Natural killer cell (primary cell): ENCODE measurements at places on chromosomes 2 and 18. TPM values are rescaled to one million over a fixed set of nuclear protein-coding genes. Genes with fewer than 3 reads are reported as not detected.

- DNase-seq, result no peak
Measured at GRCh38 chr2:151973901-151974199, 125.0 kb downstream of the CACNB4 start.

- DNase-seq, result no peak
Measured at GRCh38 chr18:55910296-55910695, 322.3 kb upstream of the TCF4 start.

- DNase-seq, result no peak
Measured at GRCh38 chr18:11077548-11078187, 71.7 kb downstream of the PIEZO2 start.

GRCh38 chr2:191202881-191203397, 42.3 kb upstream of the MYO1B start:
- DNase-seq, result peak; percentile 24

GRCh38 chr2:115374981-115375380, 932.5 kb downstream of the DPP10 start:
- DNase-seq, result no peak

GRCh38 chr2:44740678-44741077, 200.8 kb upstream of the SIX3 start:
- no peak for DNase-seq

DNA sequence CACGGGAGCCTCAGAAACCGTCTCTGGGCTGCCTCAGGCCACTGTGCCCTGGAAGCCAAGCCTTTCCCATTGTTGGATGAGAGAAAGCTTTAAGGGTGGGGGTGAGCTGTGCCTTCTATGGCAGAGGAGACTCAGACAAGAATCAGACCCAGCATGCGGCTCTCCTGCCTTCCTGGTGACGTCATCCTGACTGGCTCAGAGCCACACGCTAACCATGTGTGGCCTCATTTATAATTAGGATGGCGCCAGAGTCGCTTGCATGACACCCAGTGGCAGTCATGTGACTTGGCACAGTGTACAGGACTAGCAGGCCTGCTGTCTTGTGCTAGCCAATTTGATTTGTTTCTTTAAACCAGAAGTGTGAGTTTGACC, 99.1 kb downstream of the SH3BP4 start:
- DNase-seq, result no peak

Gene YPEL5
- total RNA-seq, result 569 TPM

GRCh38 chr2:71784734-71785511, 331.6 kb downstream of the DYSF start:
- no peak for DNase-seq

Gene DAPL1
- total RNA-seq, result not detected

DNA sequence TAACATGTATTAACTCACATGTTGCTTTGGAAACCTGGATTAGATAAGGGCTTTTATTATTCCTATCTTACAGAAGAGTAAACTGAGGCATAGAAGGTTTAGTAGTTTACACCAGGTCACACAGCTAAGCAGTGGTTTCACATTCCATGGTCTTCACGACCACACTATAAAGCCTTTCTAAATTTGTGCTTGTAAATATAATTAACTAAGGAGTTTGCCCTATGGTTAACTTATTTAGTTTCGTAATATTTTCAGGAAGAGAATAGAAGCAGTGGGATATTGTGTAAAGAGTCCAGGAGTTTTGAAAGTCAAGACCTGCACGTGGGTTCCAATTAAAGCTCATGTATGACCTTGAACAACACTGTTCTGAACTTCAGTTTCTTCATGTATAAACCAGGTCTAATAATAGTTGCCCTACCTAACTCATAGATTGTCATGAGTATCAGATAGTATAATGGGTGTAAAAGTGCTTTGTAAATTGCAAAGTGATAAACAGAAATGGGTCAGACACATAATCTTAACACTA, 19.5 kb upstream of the SOS1 start:
- DNase-seq, result no peak

DNA sequence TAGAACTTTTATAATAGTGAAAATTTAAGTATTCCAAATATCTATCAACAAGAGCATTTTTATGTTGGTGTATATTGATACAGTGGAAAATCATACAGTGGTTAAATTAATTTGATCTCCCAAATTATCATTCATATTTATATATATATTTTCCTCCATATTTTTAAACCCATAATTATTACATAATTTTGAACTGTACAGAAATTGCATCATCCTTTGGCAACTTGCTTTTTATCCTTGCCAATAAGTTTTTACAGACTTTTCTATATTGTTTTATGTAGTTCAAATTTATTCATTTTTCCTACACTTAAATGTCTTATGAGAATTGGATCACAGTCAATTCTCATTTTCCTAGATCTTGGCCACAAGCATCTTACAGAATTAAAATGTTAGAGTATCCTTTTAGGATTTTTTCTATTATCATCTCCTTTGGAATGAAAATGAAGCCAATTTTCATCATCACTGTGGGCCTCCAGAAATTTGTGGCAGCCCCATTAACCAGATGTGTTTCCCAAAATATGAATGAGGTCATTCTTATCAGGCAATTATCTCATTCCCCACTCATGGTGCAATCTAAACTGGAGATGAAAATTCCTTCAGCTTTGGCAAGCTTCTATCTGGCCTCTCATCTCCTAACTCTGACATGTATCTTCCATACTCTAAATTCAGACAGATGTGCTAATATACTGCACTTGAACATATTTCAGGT, 94.2 kb upstream of the DLGAP1 start:
- no peak for DNase-seq

DNA sequence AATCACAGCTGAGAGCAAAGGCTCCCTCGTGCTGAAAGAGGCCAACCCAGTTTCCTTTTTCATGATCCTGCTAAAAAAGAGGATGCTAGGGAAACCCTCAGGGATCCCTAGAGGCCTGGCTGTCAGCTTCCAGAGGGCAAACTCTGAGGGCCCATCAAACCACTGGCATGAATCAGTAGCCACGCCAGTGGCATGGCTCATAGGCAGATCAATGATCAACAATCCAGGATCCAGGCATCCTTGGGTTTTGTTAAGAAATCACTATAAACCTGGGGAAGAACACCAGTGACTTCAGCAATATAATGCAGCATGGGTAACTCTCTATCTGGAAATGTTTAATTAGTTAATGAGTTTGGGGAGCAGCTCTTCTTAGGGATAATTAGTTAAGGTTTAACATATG, 286.5 kb downstream of the C1D start:
- DNase-seq, result no peak

- no peak for DNase-seq
Measured at GRCh38 chr2:100124761-100125160, 17.6 kb downstream of the AFF3 start.

DNA sequence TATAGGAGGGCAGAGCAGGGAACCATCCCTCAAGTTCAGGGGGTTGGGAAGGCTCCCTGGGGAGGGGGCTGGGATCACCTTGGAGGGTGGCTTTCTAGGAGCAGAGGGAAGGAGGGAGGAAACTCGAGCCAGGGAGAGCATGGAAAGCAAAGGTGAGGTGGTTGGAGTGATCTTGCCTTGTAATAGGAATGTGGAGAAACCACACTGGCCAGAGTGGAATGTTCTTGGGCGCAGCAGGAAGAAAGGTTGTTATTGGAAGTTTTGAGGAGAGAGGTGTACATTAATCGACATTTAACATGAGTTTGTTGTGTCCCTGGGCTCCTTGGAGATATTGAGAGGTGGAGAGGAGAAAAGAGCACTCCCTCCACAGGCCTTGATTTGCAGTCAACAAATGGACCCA, 272.2 kb downstream of the PRKCE start:
- no peak for DNase-seq

Gene RAB31
- 9.9 TPM for total RNA-seq

- DNase-seq, result no peak
Measured at GRCh38 chr2:7599462-7600258, 682.4 kb downstream of the RNF144A start.

DNA sequence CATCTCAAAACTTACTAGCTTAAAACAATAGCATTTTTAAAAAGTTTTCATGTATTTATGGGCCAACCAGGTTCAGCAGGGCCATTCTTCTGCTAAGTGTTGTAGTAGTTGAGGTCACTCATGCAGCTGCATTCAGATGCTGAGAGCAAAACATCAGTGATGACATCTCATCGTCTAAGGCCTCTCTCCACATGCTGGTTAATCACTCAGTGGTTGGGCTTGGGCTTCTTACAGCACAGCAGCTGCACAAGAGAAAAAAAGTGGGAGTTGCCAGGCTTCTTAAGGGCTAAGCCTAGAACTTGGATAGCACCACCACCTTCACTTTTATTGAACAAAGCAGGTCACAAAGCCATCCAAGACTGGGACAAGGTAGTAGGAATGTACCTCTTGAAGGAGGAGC, 190.3 kb downstream of the IRS1 start:
- no peak for DNase-seq

DNA sequence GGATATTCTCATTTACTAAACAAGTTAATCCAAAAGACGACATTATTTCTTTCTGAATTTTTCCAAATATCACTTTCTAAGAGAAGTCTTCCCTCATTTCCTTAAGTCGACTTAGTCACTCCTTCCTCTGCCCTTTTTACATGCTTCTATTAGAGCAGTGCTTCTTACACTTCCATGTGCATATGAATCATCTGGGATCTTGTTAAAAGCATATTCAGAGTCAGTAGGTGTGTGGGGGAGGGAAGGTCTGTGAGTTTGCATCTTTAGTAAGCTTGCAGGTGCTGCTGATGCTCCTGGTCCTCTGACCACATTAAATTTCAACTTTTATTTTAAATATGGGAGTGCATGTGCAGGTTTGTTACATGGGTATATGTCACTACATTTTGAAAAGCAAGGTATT, 582.6 kb downstream of the NRXN1 start:
- DNase-seq, result no peak

DNA sequence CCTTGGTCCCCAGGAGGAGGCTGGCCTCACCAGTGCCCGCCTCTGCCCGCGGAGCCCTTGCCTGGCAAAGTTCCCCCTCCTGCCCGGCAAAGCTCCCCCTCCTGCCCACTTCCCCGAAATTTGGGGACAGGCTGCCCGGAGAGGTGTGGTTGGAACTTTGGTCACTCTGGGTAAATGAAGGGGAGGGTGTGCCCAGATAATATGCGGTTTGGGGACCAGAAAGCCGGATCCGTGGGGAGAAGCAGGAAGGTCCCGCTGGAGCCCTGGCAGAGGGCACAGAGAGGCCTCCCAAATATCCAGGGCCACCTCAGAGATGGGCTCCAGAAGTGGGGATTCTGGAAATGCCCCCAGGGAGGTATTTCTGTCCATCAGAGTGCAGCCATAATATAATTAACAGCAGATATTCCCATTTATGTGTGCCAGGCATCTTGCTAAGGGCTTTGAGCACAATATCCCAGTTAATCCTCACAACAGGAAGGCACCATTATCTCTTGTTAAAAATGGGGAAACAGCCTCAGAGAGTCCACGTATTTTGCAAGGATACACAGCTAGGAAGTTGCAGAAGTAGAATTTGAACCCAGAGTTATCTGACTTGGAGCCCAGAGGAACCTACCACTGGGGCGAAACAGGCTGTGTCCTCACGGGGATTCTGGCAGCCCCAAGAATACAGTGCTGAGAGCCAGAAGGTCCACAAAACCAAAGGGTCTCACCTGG, 914 bp downstream of the STEAP3 start:
- no peak for DNase-seq

GRCh38 chr2:173869244-173870229, 95.6 kb downstream of the SP3 start:
- DNase-seq, result no peak

GRCh38 chr18:21164548-21165095, 53.0 kb upstream of the ROCK1 start:
- no peak for DNase-seq

Gene DQX1
- total RNA-seq, result not detected

DNA sequence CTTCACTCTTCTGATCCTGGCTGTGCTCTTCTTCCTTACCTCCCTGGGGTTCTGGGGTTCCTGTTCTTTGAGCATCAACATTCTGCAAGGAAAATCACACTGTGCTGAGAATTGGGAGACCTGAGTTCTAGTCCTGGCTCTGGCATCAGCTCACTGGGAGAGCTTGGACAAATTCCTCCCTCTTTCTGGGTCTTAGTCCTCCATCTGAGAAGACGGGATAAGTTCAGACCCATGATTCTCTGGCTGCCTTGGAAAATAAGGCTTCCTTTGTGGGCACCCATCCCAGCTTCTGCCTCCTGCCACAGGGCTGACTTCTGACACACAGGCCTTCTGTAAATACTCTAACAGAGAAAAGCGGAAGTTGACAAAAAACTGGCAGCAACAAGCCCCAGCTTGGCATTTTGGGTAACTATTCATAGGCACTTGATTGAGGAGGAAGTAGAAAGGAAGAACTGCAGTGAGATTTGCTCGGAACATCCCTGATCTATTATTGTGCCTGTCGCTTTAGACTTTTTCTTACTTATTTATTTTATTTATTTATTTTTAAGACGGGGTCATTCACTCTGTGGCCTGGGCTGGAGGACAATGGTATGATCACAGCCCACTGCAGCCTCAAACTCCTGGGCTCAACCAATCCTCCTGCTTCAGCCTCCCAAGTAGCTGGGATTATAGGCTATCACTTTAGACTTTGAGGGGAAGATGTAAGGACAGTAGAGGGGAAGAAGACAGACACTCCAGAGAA, 7.9 kb downstream of the PCBP1 start:
- DNase-seq, result peak; percentile 87

Gene NEU4
- total RNA-seq, result 0.39 TPM

DNA sequence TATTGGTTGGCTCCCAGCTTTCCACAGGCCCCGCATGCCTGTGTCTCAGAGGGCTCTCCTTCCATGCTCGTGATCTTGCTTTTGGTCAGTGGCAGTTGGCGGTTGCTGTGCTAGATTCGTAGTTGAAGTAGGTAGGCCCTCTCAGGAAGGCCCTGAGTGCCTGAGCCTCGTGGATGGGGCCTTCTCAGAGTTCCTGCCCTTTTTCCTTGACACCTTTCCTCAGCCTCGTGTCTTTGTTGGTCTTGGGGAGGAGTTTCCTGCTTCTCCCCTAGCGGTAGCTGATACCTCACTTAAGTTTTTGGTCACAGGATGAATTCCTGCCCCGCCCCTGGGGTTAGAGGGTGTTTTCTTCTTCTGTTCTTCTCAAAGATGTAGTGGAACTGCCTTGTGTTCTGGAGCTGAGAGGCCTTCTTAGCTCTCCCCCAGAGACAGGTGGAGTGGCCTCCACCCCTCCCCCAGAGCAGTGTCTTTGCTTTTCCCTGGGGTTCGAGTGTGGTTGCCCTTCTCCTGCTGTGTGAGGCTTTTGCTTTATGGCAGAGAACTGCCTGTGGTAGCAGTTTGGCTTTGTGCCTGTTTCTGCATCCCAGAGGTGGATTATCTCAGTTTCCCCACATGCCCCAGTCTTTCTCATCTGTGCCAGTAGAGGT, 94.8 kb downstream of the ZNF407 start:
- DNase-seq, result no peak

- DNase-seq, result no peak
Measured at GRCh38 chr18:64097497-64097896, 51.4 kb downstream of the LINC00305 start.
